ENCODE measurements at places on chromosomes 4 and X.
A peak's percentile ranks its signal among the peaks of the same experiment; 100 is the strongest.

DNA sequence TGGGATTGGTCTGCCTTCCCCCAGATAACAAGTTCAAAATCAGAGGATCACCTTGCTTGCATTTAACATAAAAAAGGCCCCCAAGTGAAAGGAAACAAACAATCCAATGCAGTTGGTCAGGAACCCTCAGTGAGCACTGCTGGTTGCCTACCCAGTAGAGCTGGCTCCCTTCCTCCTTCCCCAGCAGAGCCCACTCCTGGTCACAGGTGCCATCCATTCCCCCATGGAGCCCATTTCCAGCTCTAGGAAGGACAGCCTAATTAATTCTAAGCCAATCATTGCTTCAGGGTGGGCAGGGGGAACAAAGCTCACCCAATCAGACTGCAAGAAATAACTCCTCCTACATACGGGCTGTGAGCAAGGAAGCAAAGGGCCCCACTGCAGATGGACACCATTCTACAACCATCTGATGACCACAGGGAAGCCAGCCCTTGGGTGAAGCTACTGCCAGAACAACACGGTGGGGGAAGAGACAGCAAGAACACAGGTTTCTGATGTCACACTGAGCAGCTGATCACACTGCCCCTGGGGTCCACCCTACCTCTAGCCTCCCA lies 86.5 kb downstream of the SH3KBP1 start:
- no peak for DNase-seq

GRCh38 chr4:89489338-89489771 lies 181.8 kb upstream of the GPRIN3 start:
- DNase-seq, result no peak

- no peak for DNase-seq
Measured at GRCh38 chrX:153633607-153634180, 13.3 kb upstream of the DUSP9 start.

- DNase-seq, result no peak
Measured at GRCh38 chr4:144699565-144699964, 53.6 kb downstream of the HHIP start.

GRCh38 chr4:26325191-26325590 lies 4.4 kb downstream of the RBPJ start:
- peak; percentile 22 for DNase-seq

GRCh38 chrX:139290310-139290709 lies 240.2 kb upstream of the F9 start:
- DNase-seq, result no peak

DNA sequence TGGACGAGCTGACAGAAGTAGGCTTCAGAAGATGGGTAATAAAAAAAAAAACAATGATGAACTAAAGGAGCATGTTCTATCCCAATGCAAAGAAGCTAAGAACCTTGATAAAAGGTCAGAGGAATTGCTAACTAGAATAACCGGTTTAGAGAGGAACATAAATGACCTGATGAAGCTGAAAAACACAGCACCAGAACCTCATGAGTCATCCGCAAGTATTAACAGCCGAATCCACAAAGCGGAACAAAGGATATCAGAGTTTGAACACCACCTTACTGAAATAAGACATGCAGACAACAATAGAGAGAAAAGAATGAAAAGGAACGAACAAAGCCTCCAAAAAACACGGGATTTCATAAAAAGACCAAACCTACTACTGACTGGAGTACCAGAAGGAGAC lies 10.5 kb downstream of the NELFA start:
- DNase-seq, result no peak

- no peak for DNase-seq
Measured at GRCh38 chr4:33316578-33316977, 2596.4 kb downstream of the PCDH7 start.

DNA sequence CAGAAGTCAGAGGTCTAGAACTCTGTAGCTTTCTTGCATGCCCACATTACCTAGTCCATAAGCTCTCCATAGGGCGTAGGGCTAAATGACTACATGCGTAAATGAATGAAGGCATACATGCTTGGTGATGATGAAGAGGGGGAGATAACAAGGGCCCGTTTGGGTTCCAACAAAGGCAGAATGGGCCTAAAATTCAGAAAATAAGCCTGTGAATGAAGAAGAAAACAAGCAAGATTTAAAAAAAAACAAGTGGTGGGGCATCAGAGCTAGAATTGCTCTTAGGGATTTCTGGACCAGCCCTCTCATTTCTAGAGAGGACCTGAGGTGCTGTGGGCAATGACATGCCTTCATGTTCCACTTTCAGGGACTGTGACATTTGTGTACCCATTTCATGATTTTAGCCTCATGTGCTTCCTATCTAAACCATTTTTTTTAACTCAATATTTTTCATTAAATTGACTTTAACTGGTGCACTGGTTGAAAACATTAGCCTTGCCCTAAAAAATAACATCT lies 12.1 kb downstream of the GPRIN3 start:
- DNase-seq, result no peak

- DNase-seq, result no peak
Measured at GRCh38 chrX:69050051-69050765, 115.0 kb downstream of the PJA1 start.

Measured in RPMI8226 (cell line).